ENCODE measurements at places on chromosomes 13 and 19. TPM values are rescaled to one million over a fixed set of nuclear protein-coding genes. Genes with fewer than 3 reads are reported as not detected.

Gene TRPM4
- total RNA-seq, result 182 TPM

Gene DENND1C
- 3.8 TPM for total RNA-seq

Gene APOC4
- not detected for total RNA-seq

Gene KANK3
- total RNA-seq, result 10.1 TPM

Gene CACNA1A
- 10.1 TPM for total RNA-seq

All from mucosa of descending colon (tissue), 3 donors.